ENCODE measurements at places on chromosomes 4 and X.

- peak; percentile 26 for DNase-seq
These were observed 199.3 kb downstream of the BMPR1B start for GRCh38 chr4:94957030-94957429.

DNA sequence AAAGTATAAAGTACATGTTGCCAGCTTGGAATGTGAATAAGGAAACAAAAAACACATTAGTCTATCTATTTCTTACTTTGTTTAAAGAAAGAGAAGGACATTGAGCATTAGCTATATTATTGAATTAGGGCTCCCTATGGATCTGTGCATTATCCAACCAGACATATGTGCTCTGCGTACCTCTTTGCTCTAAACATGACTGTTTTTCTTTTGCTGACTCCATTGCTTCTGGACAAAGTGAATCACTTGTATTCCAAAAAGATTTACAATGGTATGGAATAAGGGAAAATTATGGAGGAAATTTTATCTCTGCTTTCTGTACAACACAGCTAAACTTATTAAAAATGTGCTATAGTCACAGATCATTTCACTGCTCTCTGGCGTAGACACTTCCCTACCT, 727.8 kb upstream of the LCORL start:
- DNase-seq = no peak

GRCh38 chr4:139685180-139685579, 19.6 kb downstream of the MGST2 start:
- DNase-seq = no peak

GRCh38 chrX:111460607-111461006, 48.6 kb upstream of the DCX start:
- DNase-seq = no peak

DNA sequence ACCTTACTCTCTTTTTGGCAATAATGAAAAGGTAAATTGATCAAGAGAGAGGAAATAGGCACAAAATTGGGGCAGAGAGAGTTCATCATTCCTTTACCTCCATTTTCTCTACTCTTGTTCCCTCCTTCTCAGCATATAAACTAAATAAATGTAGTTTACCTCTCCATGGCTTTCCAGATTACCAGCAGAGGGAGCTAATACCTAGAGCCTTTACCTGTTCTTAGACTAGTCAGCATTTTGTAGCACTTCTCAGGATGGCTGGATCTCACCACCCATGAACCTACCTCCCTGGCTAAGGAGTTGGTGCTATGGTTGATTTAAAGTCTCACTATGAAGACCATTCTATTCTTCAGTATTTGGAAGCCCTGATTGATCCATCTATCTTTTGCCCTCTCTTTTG, 15.7 kb downstream of the OFD1 start:
- DNase-seq = peak; percentile 68

DNA sequence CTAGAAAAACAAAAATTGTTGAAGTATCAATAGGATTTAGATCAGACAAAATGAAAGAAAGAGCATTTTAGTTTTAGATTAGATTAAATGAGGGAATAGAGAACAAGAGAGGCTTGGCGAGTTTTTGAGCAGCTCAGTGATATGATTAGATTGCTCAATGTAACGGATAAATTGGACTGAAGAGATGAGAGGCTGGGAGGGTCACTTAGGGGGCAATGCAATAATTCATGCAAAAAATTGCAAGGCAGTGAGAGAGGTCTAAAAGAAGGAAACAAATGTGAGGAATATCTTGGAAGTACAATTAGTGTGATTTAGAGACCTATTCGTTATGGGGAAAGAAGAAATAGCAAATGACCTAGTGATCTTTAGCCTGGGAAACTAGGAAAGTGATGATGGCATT, 50.3 kb upstream of the BMP3 start:
- DNase-seq = no peak

DNA sequence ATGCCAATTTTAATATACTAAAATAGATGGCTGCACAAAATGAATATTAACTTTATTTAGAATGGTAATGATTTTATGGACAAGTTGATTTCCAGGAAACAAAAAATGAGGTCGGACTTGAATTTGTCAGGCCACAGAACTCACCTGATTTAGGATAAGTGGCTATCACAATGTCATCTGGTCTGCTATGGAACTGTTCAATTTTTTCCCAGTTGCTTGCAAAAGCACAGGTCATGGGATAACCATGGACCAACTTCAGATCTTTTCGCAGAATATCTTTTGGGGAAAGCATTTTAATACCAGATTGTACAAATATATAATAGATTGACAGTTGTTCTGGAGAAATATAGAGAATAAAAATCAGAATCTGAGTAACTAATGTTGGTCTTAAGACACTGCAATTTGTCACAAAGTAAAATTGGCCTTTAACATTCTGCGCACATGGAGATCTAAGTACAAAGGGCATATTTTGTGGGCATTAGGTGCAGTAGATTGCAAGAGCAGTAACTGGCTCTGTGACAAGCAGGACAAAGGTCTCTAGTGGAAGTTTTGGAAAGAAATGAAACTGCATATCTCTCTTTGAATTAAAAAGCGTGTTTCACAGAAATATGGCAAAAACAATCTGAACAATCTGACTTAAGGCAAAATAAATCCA, 5.4 kb downstream of the SULT1B1 start:
- no peak for DNase-seq

- DNase-seq = no peak
These were observed 129.0 kb downstream of the VSIG4 start for GRCh38 chrX:65910899-65911298.

DNA sequence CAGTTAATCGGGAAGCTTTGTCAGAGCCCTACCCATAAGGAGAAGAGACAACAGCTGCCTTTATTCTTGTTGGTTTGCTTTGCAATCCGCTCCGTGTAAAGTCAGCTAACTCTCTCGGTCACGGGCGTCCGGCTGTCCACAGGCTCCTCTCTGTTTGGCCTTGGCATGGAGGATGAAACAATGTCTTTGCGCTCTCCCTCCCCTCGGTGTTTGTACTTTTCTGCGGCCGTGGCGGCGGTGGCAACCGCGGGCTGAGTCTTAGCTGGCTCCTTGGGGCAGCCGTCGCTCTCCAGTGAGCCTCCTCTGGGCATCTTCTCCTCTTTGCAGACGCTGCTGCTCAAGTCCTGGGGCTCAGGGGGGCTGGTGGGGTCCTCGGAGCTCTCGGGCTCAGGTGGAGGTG, 10.6 kb upstream of the IRAK1 start:
- DNase-seq = no peak

DNA sequence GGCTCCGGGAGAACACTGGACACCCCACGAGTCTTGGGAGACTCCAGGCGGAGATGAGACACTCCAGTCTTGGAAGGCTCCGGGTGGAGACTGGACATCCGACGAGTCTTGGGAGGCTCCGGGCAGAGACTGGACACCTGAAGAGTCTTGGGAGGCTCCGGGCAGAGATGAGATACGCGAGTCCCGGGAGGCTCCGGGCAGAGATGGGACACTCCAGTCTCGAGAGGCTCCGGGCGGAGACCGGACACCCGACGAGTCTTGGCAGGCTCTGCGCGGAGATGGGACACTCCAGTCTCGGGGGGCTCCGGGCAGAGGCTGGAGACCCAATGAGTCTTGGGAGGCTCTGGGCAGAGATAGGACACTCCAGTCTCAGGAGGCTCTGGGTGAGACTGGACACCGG, 28.1 kb upstream of the LANCL3 start:
- DNase-seq = no peak

DNA sequence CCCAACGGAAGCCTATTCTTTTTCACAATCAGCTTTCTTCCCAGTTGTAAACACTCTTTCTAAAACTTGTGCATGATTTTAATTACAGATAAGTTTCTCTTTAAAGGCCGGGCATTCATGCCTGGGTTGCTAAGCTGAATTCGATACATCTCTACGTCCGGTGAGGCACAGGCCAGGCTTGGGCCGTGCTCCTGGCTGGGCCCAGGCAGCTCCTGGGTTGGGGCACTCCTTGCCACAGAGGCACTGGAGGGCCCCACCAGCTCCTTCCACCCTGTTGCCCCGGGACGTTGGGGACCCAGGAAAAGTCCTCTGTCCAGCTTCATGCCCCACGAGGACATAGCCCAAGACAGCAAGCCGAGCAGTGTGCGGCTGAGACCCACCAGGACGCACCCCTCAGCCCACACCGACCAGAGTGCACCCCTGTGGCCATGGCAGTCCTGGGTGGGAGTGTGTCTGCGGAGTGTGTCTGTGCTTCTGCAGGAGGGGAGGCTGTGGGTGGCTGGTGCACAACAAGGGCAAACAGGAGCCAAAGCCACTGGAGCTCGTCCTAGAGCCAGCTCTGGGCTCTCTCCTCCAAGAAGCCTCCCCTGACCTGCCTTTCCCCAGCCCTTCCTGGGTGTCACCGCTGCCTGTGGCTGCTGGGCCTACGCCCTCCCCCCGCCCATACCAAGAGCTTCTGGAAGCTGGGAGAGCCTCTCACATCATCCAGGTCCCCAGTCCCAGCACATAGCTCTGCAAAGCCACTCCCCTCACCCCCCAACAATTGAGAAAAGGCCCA, 128.0 kb upstream of the NKX1-1 start:
- peak; percentile 13 for DNase-seq

DNA sequence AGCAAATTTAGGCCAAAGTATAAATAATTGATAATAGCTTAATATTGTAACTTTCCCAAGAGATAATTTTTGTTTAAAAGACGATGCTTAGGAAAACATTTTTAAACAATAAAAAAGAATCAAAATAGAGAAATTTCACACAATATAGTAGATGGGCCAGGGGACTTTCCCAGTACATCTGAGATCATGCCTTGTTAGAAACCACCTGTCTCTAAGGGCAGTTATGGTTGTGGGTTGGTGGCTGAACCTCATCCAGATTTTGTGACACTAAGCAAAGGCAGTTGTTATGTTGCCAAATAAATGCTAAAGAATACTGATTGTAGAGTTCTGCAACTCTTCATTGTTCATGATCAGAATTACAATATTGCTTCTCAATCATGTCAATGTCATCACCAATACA, 270.6 kb downstream of the BANK1 start:
- no peak for DNase-seq

DNA sequence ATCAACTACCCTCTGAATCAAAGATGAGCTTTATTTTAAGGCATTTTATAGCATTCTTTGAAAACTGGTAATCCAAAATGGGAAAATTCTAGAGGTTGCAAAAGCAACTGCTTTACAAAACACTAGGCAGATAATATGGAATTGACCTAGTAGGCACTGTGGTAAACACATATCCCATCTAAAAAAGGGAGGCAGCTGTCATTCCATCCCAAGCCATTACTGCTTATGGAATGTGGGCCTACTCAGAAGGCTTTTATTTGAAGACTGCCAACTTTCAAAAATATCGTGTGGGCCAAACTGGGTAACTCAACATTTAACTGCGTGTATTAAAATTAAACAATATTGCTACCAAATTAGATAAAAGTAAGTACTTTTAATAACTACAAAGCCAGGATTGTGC, 19.3 kb downstream of the UBE2D3 start:
- no peak for DNase-seq

GRCh38 chr4:177118596-177118995, 191.1 kb upstream of the NEIL3 start:
- DNase-seq = peak; percentile 56

DNA sequence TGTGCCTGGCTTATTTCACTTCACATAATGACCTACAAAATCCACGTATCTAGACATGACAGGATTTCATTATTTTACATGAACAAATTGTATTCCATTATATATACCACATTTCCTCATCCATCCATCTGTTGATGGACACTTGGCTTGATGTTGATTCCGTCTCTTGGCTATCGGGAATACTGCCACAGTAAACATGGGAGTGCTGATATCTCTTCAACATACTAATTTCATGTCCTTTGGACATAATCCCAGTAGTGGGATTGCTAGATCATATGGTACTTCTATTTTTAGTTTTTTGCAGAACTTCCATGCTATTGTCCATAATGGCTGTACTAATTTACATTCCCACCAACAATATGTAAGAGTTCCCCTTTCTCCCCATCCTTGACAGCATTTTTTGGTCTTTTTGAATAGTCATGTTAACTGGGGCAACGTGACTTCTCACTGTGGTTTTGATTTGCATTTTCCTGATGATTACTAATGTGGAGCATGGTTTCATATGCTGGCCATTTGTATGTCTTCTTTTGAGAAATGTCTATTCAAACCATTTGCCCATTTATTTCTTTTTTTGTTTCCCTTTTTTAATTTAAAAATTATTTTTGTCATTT, 68.9 kb downstream of the HTRA3 start:
- DNase-seq = no peak

GRCh38 chr4:6017800-6018199, 431 bp downstream of the C4orf50 start:
- DNase-seq = no peak

DNA sequence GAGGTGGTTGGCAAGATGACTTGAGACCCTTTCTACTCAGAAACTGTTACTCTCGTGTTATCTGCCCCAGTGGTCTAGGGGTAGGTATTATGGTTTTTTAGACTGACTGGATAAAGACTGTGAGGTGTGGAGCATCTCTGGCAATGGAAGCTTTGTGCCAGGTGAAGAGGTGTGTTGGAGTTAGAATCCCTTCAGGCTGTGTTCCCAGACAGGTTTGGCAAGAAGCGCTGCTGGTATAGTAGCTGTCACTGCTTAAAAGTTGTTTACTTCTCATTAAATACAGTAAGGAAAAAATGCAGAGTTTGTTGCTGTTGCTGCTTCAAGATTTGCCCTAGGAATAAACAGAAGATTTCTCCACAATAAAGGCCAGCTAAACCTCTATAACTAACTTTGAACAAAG, 35.3 kb downstream of the AREG start:
- DNase-seq = no peak

- no peak for DNase-seq
These were observed 253.2 kb upstream of the IGFBP7 start for GRCh38 chr4:57363346-57363745.

DNA sequence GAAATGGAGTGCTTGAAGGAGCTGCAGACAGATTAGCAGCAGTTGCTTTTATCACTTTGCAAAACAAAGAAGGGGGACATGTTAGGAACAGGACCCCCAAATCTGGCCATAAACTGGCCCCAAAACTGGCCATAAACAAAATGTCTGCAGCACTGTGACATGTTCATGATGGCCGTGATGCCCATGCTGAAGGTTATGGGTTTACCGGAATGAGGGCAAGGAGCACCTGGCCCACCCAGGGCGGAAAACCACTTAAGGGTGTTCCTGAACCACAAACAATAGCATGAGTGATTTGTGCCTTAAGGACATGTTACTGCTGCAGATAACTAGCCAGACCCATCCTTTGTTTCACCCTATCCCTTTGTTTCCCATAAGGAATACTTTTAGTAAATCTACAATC, 79.6 kb upstream of the GC start:
- DNase-seq = no peak
